AG10803 (cell line): ENCODE measurements at places on chromosomes 2 and 18.

- DNase-seq, result peak; percentile 6
These were observed 46.1 kb upstream of the RAB1A start for GRCh38 chr2:65175894-65176530.

- DNase-seq, result peak; percentile 11
These were observed 122.1 kb downstream of the TMEM247 start for GRCh38 chr2:46601328-46601963.

GRCh38 chr18:3230401-3231334 lies 10.9 kb upstream of the MYOM1 start:
- DNase-seq, result no peak

GRCh38 chr2:231557571-231558217 lies 27.4 kb upstream of the NMUR1 start:
- peak; percentile 84 for DNase-seq

DNA sequence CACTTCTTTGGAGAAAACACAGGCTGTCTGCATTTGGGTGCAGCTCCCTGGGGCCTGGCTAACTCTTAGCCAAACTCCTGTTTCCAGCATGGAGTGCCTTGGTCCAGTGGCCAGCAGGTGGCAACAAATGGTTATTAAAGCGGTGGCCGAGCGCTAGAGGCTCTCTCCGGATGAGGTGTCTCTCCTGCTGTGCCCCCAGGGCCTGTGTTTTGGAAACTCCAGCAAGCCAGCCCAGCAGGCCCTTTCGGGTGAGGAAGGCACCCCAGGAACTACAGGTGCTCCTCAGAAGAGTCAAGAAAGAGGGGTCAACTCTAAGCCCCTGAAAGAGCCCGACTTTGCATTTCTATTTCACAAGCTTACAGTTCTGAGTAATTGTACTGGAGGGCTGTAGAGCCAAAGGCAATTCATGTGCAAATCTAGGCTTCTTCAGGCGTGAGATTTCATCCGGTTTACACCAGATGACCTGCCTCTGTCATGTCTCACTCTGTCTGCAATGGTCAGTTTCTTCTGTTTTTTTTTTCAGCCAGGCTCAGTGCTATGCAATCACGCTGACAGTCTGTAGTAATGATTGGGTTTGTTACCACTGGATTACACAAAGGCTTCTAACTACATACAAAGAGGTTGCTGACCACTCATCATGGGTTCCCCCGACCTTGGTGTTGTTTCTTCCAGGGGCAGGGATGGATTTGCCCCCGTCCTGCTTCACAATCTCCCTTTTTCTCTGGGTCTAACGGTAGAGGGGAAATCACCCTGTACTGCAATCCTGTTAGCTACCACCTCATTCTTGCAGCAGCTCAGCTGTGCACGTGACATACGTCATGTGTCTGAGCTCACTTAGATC lies 7.6 kb upstream of the CHRNA1 start:
- peak; percentile 91 for DNase-seq

- no peak for DNase-seq
These were observed 351.7 kb upstream of the SPHKAP start for GRCh38 chr2:228533156-228533555.

DNA sequence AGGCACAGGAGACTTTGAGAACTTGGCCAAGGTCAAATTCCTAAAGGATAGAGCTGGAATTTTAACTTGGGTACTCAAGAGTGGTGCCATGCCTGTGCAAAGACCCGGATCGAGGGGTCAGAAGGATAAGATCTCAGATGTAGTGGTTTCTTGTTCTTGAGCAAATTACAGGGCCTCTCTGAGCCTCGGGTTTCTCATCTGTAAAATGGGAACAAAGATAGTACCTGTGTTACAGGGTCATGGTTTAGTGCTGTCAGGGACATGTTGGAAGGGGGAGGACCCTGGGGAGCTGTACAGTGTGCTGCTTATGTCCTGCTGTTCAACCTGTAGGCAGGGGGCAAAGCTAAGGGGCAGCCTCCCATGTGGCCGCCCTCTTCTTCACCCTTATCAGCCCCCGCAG lies 173.5 kb upstream of the HAAO start:
- DNase-seq, result no peak

DNA sequence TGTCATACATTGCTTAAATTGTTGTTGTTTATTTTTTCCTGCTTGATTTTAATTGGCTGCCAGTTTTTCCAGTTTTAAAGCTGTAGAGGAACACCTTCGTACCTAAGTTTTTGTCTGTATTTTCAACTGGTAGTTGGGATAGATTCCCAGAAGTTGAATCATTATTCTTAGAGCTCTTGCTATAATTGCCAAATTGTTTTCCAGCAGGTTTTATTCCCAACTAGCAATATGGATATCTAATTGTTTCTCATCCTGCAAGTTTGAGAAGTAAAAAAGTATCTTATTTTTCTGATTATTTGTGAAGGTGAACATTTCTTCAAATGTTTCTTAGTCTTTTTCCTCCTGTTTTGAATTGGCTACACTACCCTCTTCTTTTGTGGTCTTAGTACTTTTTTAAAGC lies 6.7 kb downstream of the SMARCAL1 start:
- DNase-seq, result no peak

DNA sequence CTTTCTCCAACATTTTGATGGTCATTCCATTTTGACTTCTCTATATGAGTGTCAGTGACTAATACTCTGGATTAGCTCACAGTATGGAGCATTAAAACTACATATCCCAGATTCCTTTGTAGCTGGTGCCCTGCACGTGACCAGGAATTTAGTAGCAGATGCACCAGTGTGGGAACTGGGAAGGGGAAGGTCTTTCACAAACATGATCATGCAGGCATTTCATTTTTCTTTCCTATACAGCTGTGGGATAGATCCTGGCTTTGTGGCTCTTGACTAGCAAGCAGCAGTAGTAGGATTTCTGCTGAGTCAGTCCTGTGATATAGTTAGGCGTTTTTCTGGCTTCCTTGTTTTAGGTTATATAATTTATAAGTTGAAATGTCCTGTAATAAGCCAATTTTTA lies 971.0 kb upstream of the CDH2 start:
- DNase-seq, result peak; percentile 78

DNA sequence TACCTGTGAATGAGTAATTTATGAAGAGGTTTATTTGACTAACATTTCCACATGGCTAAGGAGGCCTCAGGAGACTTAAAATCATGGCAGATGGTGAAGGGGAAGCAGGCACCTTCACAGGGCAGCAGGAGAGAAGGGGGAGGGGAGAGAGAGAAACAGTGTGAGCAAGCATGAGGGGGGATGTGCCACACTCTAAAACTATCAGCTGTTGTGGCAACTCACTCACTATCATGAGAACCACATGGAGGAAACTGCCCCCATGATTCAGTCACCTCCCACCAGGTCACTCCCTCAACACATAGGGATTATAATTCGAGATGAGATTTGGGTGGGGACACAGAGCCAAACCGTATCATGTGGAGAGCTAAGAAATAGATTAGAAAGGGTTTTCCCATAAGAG lies 309.0 kb downstream of the RDH14 start:
- no peak for DNase-seq

DNA sequence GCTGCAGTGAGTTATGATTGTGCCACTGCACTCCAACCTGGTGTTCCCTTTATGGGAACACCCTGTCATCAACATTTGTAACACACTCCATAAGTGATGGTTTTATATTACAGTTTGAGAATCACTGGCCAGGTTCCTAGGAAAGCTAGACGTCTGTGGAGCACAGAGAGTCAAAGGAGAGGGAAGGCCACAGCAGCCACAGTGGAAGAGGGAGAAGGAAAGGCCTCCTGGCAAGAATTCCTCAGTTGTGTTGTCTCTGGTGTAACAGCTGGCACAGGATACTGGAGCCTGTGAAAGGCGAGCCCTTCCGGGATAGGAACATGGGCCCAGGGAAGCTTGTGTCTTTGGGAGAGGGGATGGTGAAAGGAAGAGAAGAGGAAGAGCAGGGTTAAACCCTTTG lies 360.5 kb upstream of the PIK3C3 start:
- no peak for DNase-seq

DNA sequence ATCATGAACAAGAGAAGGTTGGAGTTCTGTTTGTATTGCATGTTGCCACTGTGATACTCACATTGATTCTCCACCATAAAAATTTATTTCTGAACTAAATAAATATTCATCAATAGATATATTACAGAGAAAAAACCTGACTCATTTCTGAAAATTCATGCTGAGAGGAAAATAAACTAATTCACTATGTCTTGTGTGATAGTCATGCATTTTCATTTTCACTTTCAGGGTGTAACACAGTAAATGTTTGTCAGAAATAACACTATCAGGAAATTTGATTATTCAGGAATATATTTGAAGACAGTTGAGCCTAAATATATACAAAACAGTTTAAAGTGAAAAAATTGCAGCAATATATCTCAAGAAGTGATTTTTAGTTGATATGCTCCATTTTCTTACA lies 335.2 kb downstream of the KCNJ3 start:
- no peak for DNase-seq

- DNase-seq, result no peak
These were observed 79.2 kb upstream of the PXDN start for GRCh38 chr2:1823187-1824169.
